ENCODE measurements at places on chromosomes 3 and 15.

DNA sequence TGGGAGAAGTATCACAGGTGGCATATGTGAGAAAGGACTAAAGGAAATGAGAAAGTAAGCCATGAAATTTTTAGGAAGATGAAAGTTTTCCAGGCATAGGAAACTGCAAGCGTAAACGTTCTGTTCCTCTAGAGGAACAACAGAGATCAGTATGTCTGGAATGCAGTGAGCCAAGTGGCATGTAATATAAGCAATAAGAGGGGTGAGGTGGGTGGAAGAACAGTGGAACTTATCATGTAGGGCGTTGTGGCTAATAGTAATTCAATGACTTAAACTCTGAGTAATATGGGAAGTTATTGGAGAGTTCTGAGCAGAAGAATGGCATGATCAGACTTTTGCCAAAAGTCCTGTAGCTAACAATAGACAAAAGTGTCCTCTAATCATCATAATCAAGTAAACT, 902.9 kb downstream of the EPHA3 start:
- peak; percentile 30 for DNase-seq

DNA sequence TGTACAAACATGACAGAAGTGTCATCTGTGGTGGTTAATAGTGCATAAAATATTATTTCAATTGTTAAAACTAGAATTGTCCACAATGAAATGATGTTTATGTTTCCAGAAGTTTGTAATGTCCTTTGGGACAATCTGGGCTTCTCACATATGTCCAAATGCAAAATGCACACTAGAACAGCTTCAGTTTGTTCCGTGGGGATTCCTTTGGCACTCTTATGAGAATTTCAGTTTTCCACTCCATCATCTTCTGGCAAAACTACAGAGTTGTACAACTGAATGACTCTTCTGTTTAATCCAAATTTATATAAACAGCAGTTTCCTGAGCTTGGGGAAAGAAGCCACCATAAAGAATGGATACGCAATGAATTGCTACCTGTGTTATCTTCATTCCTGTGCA, 2.0 kb upstream of the OR5H6 start:
- no peak for DNase-seq

DNA sequence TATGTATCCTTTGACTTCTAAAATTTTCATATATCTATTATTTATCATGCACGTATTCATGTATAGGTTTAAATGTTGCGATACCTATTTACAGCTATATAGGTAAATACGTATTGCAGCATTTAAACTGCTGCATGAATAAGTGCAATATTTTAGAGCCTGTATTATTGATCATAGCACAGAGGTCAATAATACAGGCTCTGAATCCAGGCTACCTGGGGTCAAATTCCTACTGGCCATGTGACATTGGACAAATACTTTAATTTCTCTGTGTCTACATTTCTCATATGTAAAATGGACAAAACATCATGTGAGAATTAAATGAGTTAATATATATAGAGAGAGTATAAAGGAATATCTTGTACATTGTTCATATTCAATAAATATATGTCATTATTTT, 352.9 kb upstream of the ROBO2 start:
- no peak for DNase-seq

- no peak for DNase-seq
Observed at GRCh38 chr3:13136426-13136825, 63.2 kb upstream of the IQSEC1 start.

- DNase-seq = no peak
Observed at GRCh38 chr15:55179141-55179540, 17.6 kb downstream of the RSL24D1 start.

GRCh38 chr3:58421004-58421403, 12.6 kb downstream of the PDHB start:
- DNase-seq = no peak

DNA sequence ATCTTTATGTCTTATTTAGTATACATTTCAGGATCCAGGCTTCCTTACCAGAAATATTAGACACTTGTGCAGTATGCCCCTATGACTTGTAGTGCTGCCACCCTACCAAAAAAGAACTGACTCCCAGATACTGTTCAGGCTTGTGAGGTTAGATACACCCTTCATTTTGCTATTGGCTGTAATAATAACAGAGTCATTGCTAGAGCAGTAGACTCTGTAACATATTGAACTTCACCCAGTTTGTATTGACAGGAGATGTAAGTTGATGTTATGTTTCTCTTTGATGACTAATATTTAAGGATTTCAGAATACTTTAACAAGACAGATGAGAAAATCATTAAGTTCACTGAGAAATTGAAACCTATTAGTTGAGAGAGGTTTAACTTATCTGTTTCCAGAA, 32.9 kb downstream of the RNF111 start:
- no peak for DNase-seq

GRCh38 chr3:150363420-150363819, 44.7 kb upstream of the TSC22D2 start:
- no peak for DNase-seq

GRCh38 chr3:99108508-99108907, 207.0 kb upstream of the DCBLD2 start:
- DNase-seq = no peak

DNA sequence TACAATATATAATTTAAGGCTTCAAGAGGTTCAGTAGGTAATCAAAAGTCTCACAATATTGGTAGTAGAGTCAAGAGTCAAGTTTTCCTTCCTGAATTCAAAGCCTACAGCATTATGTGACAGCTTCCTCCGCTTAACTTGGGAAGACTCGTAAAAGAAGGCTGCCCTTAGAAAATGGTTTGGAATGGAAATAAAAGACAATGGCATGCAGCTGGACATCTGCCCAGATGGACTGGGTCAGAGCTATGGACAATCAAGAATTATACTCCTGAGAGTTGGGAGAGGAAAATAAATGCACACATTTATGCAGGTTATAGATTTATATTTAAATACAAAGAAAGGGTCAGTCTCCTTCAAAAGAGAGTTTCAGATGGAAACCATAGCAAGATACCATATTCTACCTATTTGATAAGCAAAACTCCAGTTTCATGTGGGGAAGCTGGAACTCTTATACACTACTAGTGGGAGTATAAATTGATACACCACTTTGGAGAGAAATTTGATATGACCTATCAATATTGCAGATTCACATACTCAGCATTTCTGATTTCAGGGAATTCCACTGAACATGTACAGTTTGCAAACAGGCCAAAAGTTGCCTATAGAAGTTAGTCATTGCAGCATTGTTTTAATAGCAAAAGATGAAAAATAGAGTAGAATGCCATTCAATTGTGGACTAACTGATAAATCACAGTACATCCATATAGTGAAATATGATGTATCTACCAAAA, 6.1 kb downstream of the CRYBG3 start:
- DNase-seq = no peak

GRCh38 chr3:18223571-18223970, 201.6 kb downstream of the SATB1 start:
- DNase-seq = no peak

DNA sequence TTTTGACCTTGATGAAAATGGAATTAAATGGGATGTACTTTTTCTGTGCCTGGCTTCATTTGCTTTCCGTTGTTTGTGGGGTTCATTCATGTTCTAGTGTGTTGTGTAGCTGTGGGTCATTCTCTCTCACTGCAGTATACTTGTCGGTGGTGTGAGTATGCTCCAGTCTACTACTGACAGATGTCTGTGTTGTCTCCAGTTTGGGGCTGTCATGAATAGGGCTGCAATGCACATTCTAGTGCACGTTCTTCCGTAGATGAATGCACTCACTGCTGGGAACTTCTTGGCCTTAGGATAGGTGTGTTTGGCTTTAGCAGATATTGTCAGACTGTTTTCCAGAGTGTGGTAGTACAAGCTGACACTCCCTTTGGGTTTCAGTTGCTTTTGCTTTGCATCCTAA, 1.7 kb upstream of the SLC6A20 start:
- DNase-seq = no peak

GRCh38 chr3:47282424-47283192, at the start of the genes KIF9 and KLHL18:
TSS of gene KIF9 (minus strand) at chr3:47282799. CDS start at chr3:47277374, 5,425 bp downstream.
TSS of gene KLHL18 (plus strand) at chr3:47282944. CDS start at chr3:47282966, 22 bp downstream.
- DNase-seq = peak; percentile 95

- no peak for DNase-seq
Observed at GRCh38 chr3:47613722-47614121, 35.1 kb upstream of the CSPG5 start.

GRCh38 chr3:39383045-39383880, at the start of gene SLC25A38:
TSS of gene SLC25A38 (plus strand) at chr3:39383370. CDS start at chr3:39383725, 355 bp downstream.
- DNase-seq = peak; percentile 87

DNA sequence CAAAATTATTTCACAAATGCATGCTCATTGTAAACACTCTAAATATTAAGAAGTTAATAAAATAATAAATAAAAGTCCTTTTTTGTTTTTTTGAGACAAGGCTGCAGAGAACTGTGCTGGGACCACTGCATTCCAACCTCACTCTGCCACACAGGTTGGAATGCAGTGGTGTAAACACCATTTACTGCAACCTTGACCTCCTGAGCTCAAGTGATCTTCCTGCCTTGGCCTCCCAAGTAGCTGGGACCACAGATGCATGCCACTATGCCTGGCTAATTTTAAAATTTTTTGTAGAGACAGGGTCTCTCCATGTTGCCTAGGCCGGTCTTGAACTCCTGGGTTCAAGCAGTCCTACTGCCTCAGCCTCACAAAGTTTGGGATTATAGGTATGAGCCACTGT, 578.4 kb downstream of the ZIC1 start:
- DNase-seq = no peak

GRCh38 chr15:47965297-47965696, 155.5 kb upstream of the SLC24A5 start:
- no peak for DNase-seq

DNA sequence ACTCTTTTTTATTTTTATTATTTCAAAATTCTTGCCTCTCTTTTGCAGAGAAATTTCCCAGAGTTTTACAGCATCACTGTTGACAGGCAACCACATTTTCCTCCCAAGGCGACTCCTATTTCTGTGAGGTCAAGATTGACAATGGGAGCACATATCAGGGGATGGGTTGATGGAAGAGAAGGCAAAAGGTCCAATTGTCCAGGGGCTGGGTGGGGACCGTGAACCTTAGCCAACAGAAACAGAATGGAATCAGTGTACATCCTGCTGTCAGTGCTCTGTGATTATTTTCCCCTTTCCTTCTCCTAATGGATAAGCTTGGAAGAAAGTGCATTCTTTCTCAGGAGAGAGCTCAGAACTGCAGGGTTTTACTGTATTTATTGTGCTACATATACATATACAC, 42.4 kb downstream of the CNTN6 start:
- no peak for DNase-seq

- no peak for DNase-seq
Observed at GRCh38 chr15:50758712-50759205, 6.7 kb downstream of the SPPL2A start.

DNA sequence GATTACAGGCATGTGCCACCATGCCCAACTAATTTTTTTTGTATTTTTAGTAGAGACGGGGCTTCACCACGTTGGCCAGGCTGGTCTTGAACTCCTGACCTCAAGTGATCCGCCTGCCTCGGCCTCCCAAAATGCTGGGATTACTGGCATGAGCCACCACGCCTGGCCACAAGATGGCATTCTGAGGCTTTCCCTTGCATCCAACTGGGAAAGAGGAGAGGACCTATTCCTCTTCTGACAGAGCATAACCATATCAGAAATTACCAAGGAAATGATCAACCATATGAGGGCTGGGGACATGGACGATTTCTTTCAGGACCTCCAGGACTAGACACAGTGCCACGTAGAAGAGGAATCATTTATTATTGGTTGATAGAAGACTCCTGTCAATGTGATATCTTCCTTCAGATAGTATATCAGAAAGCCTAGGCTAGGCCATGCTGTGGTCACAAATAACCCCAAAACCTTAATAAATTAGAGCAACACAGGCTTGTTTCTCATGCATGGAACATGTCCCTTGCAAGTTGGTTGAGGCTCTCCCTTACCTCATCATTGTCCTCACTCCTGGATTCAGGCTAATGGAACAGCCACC, 372.3 kb upstream of the IL12A start:
- DNase-seq = no peak

GRCh38 chr3:1092771-1093170, at the start of gene CNTN6:
TSS of gene CNTN6 (plus strand) at chr3:1093024. CDS start at chr3:1148009, 54,985 bp downstream.
- DNase-seq = no peak

GRCh38 chr3:98587654-98588053, 5.8 kb downstream of the CPOX start:
- no peak for DNase-seq

DNA sequence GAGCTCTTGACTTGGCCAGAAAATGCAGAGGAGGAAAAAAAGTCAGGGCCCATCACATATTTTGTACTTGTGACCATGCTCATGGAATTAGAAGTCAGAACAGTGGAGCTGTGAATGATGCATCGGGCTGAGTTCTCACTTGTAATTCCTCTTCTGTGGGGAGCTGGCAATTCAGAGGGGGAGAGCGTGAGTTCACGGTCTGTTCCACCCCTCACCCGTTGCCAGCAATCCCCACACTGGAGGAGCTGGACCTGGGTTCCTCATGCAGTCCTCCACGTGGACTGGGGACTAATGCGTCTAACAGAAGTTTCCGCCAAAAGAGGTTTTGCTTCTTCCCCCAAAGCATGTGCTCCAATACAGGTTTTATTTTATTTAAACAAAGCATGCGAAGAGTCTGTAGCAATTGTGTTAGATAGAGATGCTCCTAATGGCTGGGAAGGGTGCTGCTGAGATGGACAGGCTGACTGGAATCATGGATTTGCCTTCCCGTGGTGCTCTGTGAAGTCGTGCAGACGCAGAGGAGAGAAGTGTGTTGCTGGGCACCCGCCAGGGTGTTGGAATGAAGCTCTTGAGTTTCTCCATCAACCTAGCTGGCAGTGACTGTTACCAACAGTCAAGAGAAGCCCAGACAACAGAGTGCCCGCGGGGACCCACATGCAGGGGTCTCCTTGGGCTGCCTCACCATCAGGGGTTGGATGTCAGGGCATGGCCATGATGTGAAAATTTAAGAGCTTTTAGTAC, 77.4 kb upstream of the PCSK6 start:
- DNase-seq = no peak

DNA sequence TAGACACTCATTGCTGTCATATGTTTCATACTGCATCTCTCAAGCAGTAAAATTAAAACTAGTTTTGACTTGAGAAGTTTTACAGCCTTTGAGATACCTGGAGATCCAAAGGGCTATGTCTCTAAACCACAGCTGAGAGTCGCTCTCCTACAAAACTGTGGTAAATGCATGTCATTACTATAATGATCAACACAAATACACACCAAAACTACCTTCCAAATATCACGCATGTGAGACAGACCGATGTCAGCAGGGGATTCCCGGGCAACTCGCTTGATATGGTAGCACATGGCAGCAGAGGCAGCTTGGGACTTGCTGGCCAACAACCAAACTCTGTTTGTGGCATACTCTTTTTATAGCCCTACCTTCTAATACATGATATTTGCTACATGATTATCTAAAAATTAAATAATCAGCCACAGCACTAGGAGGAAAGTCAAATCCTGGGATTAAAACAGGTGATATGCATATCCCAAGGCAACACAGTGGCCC, 56.3 kb downstream of the PDZRN3 start:
- DNase-seq = no peak
